ENCODE measurements at places on chromosomes 2 and 18.
A peak's percentile ranks its signal among the peaks of the same experiment; 100 is the strongest.

DNA sequence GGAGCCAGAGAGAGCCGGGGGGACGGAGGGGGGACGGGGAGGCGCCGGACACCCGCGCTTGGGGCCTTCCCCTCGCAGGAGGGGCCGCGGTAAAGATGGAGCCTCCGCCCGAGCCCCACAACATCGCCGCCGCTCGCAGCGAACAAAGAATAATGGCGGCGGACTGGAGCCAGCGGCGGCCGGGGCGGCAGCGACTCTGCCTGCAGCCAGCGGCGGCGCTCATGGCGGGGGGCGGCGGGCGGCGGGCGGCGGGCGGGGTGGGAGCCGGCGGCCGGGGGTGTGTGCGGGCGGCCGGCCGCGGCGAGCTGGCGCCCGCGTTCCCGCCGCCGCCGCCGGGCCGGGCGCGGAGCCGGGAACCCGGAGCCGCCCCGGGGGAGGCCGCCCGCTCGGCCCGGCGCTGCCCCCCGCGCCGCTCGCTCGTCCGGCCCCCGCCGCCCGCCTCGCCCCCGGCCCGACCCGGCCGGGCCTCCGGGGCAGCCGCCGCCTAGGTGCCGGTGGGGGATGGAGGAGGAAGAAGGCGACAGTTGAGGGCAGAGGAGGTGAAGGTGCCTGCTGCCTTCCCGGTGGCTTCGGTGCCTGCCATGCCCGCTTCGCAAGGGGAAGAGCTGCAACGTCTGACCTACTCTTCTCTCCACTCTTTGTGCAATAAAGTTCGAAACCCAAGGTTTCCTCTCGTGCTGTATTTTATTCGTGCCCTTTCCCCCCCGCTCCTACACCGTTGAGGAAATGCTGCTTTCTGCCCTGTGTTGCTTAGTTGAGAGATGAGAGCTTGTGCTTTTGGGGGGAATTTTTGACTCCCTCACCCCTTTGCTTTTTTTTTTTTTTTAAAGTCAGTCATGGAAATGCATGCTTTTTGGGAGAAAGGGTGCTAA lies 634 bp downstream of the CREB1 start:
- peak; percentile 8 for DNase-seq

DNA sequence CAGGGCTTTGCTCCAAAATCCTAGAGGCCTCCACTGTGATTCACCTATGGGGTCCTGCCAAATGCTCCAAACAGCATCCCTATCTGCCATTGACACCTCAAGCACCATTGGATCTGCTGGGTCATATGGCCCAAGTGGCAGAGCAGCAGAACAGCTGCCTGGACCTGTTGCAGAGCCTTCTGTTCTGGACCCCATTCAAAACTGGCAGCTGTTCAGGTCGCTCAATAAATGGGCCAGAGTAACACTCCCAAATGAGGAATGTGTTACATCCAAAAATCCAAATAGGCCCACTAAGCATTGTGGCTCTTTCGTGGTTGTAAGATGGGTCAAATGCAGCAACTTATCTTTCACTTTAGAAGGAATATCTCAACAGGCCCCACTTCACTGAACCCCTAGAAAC lies 783.6 kb downstream of the DCDC2C start:
- no peak for DNase-seq

- peak; percentile 71 for DNase-seq
Observed at GRCh38 chr2:1868683-1869141, 124.4 kb upstream of the PXDN start.

DNA sequence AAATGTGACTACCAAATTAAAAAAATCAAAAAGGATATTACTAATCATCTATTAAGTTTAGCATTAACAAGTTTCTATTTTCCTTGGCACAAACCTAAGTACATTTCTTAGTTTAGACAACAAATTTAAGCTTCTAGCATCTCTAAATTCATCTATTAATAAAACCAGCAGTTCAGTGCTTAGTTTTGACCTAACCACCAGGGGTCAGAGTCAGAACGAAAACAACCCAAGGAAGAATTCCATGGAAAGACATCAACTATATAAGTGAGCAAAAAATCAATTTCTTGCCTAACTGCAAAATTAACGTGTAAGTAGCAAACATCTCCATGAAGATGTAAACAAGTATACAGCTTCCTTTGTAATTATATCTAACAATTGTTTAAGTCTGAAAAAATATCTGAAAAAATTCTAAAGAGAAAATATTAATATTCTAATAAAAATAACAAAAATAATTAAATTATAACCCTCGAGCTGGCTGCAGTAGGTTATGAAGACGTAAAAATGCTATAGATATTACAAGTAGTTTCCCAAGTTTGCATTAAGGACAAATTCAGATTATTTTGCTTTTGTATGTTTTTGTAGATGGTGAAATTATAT lies 83.7 kb downstream of the CERKL start:
- peak; percentile 27 for DNase-seq

GRCh38 chr18:42606886-42607495 lies 508.5 kb downstream of the RIT2 start:
- DNase-seq = no peak
